Right renal cortex interstitium (tissue), 3 donors: ENCODE measurements at places on chromosomes 13 and 19. TPM values are rescaled to one million over a fixed set of nuclear protein-coding genes. Genes with fewer than 3 reads are reported as not detected.

DNA sequence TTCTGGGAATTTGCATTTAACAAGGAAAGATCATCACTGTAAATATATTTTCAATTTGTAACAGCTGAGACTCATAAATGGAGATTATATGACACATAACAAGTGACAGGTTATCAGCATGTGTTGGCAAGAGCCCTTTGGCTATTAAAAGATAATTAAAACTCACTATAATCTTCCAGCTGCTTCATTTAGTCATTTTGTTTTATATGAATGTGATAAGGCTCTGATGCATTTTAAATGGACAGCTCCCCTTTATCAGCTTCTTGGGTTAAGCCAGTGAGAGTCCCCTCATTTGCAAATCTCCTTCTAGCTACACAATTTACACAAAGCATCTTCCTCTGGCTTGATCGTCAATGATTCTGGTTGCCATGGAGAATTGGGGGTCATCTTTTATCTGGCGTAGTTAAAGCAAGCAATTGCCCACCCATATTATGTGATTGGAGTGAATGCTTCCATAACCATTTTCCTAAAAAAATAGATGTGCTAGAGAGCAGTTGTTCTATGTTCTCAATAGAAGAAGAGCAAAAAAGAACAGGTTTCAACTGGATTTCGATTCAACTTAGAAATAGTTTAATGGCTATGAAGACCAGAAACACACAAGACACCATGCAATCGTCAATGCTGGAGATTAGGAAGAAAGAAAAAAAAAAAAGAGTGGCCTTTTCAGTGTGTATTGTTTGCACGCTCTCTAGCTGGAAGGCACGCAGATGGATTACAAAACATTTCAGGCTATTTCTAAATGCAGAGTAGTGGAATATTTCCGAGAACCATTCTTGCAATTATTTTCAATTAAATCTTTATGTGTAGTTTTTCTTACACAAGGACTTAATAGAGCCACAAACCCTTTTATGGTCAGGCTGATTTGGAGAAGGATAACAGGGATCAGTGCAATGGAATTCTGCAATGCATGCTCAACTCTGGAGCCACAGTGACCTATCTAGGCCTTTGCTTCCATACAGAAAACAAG lies 27.4 kb downstream of the STARD13 start:
- DNase-seq, result no peak

GRCh38 chr13:98348466-98349200 lies 171.6 kb upstream of the RNF113B start:
- DNase-seq, result no peak

DNA sequence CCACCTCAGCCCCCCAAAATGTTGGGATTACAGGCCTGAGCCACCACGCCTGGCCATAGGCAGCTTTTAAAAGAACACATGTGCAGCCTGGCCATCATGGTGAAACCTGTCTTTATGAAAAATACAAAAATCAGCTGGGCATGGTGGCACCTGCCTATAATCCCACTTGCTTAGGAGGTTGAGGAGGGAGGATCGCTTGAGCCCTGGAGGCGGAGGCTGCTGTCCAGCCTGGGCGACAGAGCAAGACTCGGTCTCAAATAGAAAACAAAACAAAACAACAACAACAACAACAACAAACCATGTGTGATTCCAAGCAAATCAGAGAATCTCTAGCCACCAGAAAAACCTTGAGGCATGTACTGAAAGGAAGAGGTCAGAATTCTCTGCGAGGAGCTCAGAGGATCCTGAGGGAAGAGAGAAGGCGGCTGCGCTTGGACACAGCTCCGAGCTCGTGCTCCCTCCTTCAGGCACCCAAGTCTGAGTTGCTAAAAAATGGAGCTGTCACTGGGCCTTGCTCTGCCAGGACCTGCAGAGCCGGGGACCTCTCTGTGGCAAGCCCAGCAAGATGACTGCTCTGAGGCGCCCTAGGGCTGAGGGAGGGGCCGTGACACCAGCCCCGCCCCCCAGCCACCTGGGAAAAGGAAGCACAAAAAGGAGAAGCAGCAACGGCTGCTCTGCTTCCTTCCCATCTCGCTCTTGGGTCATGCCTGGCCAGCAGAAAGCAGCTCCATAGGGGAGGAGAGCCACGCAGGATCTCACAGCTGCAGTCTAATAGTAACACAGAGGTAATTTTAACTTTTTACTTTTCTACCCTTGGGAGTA lies at the start of gene ARL11:
Gene ARL11 (plus strand): TSS at position 677 of the 822 bp plus-strand sequence. CDS start 1,941 bp downstream, outside the sequence.
- no peak for DNase-seq

NUMBL gene
- polyA plus RNA-seq, result 8.0 TPM

DNA sequence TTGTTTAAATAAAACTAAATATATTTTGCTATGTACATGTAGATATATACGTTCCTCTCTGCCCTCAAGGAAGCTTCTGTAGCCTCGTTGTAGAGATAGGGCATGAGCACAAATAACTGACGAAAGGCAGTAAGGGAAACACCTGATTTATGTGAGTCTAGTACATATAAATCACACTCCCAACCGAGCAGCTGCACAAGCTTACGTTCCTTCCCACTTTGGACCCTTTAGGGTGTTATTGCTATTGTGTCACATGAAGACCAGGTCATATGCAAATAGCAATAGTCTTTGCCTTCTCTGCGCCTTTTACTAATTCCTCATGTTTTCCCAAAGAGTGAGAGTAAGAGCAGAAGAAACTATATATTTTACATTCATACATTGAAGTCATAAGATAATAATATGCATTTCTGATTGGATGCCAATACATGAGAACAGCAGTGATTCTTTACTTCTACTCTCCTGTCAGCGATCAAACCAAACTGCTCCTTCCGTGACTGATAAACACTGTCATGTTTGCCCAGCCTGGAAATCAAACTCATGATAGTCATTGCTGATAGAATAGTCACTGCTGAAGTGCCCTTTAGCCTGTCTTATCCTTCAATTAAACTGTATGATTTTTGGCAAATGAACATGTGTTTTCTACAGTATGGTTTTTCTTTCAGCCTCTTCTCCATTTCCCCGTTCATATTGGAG lies 127.2 kb upstream of the MAB21L1 start:
- no peak for DNase-seq
